Putamen (tissue), 1 donor: ENCODE measurements at places on chromosomes 1 and 21.

- DNase-seq: no peak
Observed at GRCh38 chr1:248822148-248823032, 3.3 kb downstream of the SH3BP5L start.

DNA sequence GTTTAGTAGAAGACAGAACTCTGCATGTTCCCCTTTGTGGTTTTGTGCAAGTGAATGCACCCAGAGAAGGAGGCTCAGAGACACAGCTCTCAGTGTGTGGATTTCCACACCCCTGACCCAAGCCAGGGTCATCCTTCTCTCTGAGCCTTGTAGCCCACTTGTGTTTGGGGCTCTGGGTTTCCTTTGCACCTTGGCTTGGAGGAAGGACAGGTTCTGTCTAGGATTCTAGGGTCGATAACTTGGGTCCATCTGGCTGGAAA is 27.2 kb downstream of the MYOG start:
- no peak for DNase-seq

DNA sequence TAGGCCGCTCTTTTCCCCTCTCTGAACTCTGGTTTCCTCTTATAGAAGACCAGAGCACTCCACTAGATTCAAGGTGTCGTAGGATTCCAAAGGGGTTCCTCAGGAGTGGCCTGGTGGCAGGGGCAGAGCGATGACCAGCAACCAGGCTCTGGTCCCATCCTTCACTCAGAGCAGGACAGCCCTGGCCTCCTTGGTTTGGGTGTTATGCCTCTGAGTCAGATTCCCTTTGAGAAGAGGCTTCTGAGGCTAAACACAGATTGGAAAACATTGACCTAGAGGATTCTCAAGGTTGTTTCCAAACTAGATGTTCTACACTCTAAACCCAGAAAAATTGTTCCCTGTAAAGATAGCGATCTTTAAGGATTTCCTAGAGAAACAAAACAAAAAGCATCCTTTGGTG is 49.8 kb upstream of the IKBKE start:
- no peak for DNase-seq

DNA sequence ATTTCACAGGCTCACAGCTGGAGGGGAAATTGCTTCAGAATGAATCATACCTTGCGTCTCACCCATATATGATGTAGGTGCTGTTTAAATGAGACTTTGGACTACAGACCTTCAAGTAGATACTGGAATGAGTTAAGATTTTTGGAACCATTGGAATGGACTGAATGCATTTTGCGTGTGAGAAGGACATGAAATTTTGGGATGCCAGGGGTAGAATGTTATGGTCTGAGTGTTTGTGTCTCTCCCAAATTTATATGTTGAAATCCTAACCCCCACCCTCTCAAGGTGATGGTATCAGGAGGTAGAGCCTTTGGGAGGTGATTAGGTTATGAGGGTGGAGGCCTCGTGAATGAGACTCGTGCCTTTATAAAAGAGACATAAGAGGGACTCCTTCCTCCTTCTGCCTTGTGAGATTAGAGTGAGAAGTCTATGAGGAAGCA is 41.4 kb downstream of the KCNK1 start:
- DNase-seq: no peak

DNA sequence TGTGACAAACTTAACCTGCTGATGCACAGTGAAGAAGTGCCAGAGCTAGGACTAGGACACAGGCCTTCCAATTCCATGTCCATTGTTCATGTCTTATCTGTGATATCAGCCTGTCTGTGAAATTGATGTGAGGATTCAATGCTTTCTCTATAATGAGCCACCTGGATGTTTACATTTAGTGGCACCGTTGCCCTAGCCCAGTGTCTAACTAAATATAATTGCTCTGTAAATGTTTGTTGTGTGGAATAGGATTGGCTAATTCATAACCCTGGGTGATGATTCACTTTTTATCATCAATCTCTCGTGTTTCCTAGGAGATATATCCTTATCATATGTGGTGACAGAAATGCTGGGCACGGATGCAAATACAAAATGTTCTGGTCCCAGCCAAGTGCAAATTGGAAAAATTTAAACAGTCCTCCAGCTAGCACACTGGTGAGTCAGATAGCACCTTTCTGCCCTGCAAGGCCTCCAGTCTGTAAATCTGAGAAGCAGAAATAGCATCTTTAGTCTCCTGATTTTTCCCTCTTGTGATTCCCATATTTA is 46.9 kb upstream of the GNG12 start:
- no peak for DNase-seq

DNA sequence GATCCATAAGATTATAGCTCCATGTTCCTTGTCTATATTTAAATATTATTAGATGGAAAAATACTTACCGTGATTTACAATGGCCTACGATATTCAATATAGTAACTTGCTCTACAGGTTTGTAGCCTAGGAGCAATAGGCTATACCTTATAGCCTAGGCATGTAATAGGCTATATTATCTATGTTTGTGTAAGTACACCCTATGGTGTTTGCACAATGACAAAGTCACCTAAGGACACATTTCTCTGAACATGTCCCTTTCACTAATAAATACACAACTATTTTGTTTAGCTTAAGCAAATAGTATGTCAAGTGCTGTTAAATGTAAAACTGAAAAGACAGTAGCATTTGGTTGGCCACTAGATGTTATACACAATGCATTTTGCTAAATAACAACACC is 248.9 kb upstream of the ADGRL4 start:
- DNase-seq: no peak

DNA sequence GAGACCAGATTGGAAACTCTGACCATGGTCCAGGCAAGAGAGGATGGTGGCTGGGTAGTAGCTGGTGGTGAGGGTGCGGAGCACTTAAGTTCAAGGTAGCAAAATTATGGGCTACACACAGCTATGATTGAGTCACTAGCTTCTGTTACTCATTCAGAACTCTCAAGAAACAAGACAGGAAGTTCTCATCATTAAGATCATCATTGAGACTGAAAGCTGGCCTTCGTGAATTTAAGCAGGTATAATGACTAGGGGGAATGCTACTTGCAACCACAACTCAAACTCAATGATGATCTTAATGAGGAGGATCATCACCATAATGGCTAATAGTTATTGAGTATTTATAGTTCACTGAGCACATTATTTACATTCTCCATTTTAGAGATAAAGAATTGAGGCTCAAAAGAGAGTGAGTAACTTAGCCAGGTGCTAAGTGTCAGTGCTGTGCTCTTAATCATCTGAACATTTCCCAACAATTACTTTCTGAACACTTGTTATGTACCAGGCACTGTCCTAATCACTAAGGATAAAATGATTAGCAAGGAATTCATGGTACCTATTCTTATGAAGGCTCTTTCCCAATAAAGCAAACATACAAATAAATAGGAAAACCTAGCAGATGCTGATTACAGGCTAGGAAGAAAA is 286.3 kb upstream of the C1orf105 start:
- no peak for DNase-seq

- DNase-seq: no peak
Observed at GRCh38 chr1:171243878-171244277, 4.4 kb upstream of the FMO1 start.

- no peak for DNase-seq
Observed at GRCh38 chr1:50893466-50893865, 66.6 kb downstream of the FAF1 start.

GRCh38 chr1:229310833-229311232 is 32.0 kb downstream of the CCSAP start:
- DNase-seq: no peak

DNA sequence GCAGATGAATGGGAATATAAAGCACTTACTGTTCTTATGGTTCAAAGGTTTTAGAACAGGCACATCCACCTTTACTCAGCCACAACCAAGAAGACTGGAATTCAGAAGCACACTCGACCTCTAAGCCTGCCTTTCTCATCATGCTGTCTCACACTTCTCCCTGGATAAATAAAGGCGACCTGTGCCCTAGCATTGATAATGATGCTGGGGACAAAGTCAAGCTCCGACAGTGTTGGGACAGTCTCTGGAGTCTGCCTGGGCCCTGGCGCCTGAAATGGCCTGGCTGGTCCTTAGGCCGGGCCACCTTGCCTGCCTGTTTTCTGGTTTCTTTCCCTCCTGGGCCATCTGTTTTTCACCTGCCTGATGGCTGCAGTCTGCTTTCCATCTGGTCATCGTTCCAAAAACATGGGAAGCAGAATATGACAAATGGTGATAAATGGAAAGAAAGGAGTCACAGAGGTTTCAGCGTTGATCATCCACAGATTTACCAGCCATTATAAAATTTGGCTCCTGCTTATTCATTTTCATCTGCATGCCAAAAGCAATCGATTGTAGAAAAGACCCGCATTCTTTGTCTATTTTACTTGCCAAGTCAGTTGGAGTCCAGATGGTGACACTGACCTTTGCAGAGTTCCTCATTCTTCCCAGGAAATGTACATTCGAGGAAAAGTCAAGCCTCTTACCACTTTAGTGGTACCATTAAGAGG is 91.2 kb upstream of the KCNJ15 start:
- no peak for DNase-seq

DNA sequence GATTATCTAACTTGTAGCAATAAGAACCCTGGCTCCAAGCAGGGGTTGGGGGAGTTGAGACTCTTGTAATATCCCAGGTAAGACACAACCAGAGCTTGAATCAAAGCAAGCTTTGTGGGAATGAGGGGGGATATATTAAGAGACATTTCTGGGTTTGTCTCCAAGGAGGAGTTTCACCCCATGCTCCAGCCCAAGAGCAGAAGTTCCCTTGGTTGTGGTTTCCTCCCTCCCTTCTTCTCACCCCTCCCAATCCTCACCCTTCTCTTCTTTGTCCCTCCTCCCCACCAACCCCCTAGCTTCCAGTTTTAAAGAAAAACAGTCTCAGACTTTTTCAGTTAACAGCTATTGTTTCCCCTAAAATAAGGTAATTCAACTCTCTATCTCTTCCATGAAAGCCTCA is 11.9 kb downstream of the TRAF3IP3 start:
- DNase-seq: no peak

GRCh38 chr1:9900142-9901043 is 9.7 kb downstream of the CTNNBIP1 start:
- DNase-seq: peak; percentile 68

DNA sequence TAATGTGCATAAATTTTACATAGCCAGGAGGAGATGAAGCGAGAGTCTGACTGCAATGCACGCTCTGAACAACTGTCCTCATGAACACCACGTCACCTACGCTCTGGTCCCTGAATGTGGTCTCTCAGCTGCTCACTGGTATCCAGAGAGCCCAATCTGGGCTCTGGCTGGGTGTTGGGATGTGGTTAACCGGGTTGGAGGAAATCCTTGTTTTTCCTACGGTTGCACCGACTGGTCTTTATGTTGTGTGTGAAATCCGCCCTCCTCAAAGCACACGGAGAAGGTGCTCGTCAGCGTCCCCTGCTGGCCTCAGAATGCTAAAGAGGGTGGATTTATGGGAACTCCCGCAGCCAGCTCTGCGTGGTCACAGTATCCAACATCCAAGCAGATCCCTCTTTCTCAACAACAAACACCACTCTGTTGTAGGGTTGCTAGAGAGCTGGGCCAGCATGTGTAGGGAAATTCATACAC is 51.8 kb upstream of the FAM89A start:
- DNase-seq: no peak

- DNase-seq: no peak
Observed at GRCh38 chr1:9721606-9722377, 70.3 kb downstream of the PIK3CD start.

GRCh38 chr21:45506241-45506817 is 35.9 kb downstream of the SLC19A1 start:
- no peak for DNase-seq

DNA sequence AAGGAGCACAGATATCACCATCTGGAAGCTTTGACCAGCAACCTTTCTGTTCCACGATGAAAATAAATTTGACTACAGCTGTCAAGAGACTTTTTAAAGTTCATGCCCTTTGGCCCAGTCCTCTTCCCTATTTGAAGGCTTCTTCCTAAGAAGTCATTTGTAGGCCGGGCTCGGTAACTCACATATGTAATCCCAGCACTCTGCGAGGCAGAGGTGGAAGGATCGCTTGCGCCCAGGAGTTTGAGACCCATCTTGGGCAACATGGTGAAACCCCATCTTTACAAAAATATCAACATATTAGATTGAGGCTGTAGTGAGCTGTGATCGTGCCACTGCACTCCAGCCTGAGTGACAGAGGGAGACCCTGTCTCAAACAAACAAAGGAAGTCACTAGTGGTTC is 58.3 kb upstream of the IFFO2 start:
- no peak for DNase-seq

GRCh38 chr1:36643371-36644270 is 160.9 kb upstream of the CSF3R start:
- DNase-seq: no peak

- DNase-seq: no peak
Observed at GRCh38 chr1:39508857-39509305, 17.4 kb downstream of the BMP8A start.

GRCh38 chr21:46021398-46021797 is 39.8 kb downstream of the COL6A1 start:
- DNase-seq: no peak

- no peak for DNase-seq
Observed at GRCh38 chr1:57423656-57424211, at the start of gene DAB1. DAB1 (minus strand) TSS chr1:57424060; CDS start chr1:57291030, 133,030 bp downstream.

DNA sequence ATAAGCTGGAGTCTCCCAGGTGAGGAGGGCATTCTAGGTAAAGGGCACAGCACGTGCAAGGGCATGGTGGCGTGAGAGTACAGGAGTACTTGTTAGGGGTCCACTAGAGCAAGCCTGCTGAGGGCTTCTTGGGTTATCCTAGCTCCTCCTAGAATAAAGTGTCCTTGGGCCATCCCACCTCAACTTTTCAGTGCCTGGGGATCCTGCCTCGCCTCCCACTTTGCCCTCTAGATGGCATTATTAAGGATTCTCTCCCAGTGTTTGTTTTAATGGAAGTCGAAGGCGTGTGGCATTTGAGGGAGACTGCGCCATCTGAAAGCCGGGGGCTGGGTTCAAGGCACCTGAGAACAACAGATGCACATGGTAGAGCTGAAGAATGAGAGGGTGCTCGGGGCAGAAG is 74.5 kb upstream of the SELENON start:
- no peak for DNase-seq

- no peak for DNase-seq
Observed at GRCh38 chr1:93537396-93537795, 89.5 kb downstream of the FNBP1L start.

- no peak for DNase-seq
Observed at GRCh38 chr1:101299710-101300109, 62.9 kb downstream of the S1PR1 start.

DNA sequence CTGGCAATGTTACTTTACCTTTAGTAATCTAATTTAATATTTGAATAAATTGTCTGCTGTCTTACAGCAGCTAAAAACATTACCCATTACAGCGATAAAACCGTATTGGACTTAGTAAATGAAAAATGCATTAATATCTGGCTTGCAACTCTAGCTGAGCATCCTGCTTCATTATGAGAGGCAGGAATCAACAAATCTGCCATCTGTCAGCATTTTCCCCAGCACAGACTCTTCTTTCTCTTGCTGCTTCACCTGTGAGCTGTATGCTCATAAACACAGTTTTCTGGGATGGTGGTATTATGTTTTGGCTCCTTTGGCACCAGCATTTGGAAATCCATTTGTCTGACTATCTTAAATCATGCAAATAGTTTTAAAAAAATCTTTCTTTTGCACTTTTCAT is 487.1 kb downstream of the KCNT2 start:
- no peak for DNase-seq
